Activated CD4-positive, alpha-beta T cell treated with anti-CD3 and anti-CD28 coated beads, Interleukin-2, amount 10 ng/mL, durations not matched to agents 24 days and 14 days (primary cell): ENCODE measurements at places on chromosomes 12 and 14. TPM values are rescaled to one million over a fixed set of nuclear protein-coding genes. Genes with fewer than 3 reads are reported as not detected.

The TAS2R46 gene
- 1.3 and 2.2 TPM in 2 replicates for total RNA-seq

The RTL1 gene
- not detected in 2 replicates for total RNA-seq

The SLC5A8 gene
- not detected in 2 replicates for total RNA-seq

The FBLN5 gene
- total RNA-seq, result 0.68 and 1.3 TPM in 2 replicates

The AGAP2 gene
- total RNA-seq, result 27.1 and 28.2 TPM in 2 replicates

The NEUROD4 gene
- not detected in 2 replicates for total RNA-seq

The TCP11L2 gene
- 3.2 and 4.5 TPM in 2 replicates for total RNA-seq

The RASSF9 gene
- total RNA-seq, result not detected in 2 replicates

The TESPA1 gene
- total RNA-seq, result 164 and 168 TPM in 2 replicates

The GDF3 gene
- not detected in 2 replicates for total RNA-seq

The EIF2S3B gene
- total RNA-seq, result 0.62 and 0.98 TPM in 2 replicates

The KLRC2 gene
- total RNA-seq, result not detected in 2 replicates

The SPIC gene
- total RNA-seq, result not detected in 2 replicates

- DNase-seq, result peak; percentile 79
These were observed 45.4 kb downstream of the DCAF5 start for GRCh38 chr14:69107407-69108003.

- peak; percentile 82 for DNase-seq
These were observed 1.1 kb upstream of the PRKAG1 start for GRCh38 chr12:49019443-49020324.

DNA sequence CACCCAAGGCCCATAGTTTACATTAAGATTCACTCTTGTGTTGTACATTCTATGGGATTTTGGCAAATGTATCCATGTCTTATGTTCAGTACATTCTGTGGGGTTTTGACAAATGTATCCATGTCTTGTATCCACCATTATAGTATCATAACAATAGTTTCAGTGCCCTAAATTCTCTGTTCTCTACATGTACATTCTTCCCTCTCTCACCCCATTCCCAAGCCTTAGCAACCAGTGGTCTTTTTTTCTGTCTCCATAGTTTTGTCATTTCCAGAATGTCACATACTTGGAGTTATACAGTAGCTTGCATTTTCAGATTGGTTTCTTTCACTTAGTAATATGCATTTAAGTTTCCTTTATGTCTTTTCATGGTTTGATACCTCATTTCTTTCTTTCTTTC, 6.7 kb downstream of the TOGARAM1 start:
- DNase-seq, result no peak

- no peak for DNase-seq
These were observed 22.6 kb upstream of the IRF2BPL start for GRCh38 chr14:77051116-77051515.

GRCh38 chr12:111072299-111072698, 151.9 kb upstream of the MYL2 start:
- no peak for DNase-seq

- no peak for DNase-seq
These were observed 77.4 kb upstream of the GALNT9 start for GRCh38 chr12:132406493-132407450.

DNA sequence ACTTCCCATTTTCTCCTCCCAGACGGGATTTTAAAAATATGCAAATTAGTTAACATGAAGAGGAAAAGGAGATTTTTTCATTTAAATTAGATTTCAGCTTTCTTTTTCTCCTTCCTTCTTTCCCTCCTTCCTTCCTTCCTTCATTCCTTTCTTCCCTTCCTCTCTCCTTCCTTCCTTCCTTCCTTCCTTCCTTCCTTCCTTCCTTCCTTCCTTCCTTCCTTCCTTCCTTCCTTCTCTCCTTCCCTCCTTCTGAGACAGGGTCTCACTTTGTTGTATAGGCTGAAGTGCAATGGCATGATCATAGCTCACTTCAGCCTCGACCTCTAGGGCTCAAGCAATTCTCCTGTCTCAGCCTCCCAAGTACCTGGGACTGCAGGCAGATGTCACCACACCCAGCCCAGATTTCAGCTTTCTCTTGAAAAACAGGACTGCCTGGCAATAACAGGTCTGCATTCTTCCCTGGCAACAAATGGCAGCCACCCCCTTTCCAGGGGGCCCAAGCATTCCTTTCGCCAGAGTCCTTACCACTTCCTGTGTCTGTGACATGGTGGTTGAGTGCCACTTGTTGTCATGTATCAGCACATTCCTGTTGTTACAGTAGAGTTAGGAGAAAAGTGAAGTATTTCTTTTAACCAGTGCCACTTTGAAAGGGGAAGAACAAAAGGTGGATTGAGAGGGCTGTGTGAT, 119.1 kb downstream of the PTPN11 start:
- no peak for DNase-seq

- DNase-seq, result peak; percentile 51
These were observed 7.9 kb upstream of the IL26 start for GRCh38 chr12:68233498-68233897.

DNA sequence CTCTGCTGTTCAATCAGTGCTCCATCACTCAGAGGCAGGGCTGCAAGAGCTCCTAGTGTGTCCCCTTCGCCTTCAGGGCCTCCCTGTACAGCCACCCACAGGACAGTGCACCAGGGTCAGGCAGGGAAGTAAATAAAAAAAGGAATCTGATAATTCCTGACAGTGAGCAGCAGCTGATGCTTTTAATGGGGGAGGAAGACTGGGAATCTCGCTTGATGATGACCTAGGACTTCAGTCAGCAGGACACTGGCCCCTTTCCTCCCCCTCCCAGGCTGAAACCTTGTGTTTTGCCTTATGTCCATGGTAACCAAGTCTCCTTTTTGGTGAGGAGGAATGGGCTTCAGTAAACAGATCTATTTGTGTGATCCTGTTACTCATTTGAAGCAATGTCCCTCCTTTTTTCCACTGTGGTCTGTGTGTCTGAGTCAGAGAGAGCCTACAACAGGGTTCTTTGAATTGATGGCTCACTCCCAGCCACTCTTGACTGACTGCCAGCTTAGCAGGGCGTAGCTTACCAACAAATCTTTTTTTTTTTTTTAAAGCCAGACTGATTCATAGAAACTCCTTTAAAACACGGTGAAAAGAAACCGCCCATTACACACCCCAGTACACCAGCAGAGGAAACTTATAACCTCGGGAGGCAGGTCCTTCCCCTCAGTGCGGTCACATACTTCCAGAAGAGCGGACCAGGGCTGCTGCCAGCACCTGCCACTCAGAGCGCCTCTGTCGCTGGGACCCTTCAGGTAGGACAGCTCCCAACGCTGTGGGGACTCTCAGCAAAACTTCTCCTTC, at the start of gene EMP1:
EMP1 (plus strand) TSS at position 597 of the 792 bp plus-strand sequence. CDS start 14,785 bp downstream, outside the sequence.
- DNase-seq, result peak; percentile 90

DNA sequence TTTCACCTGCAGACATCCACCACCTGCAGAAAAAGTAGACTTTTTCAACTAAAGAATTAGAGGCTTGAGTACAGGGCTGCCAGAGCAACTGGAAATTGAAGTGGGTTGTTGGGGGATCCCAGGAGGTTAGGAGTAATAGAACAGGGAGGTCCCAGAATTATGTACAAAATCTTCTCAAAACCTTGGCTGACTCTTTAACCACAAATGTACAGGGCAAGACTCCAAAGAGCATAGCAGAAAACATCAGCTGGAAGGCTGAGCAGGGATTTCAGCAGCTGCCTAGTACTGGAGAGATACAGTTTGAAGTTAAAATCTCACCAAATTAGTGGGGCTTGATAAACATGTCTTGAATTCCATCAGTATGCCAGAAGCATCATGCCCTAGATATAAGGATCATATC, 191.6 kb downstream of the CRADD start:
- DNase-seq, result no peak

DNA sequence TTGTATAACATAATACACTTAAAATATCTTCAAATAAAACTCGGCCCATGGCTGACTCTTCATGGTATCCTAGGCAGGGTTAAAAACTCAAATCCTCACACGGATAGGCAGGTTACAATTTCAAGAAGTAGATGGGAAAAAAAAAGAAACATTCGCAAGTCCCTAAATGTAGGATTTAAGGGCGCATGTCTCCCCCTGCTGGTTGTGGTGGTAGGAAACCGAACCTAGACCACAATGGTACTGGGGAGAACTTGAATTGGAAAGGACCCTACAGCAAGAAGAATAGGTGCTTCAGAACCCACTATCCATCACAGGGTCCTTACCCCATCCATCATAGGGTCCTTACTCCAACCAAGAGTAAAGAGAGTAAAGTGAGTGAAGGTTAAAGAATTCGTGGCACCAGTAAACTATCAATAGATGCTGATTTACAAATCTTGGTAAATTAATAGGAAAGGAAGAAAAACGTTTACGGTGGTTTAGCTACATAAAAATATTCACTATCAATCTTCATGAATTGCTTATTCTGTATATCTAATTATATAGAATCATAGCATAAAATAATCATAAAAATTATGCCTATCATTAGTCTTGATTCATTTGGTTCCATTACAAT, 3.3 kb upstream of the CIPC start:
- DNase-seq, result peak; percentile 93

GRCh38 chr14:68768316-68768715, 24.6 kb downstream of the ZFP36L1 start:
- no peak for DNase-seq

- no peak for DNase-seq
These were observed 203.7 kb downstream of the ETV6 start for GRCh38 chr12:11853126-11853525.

DNA sequence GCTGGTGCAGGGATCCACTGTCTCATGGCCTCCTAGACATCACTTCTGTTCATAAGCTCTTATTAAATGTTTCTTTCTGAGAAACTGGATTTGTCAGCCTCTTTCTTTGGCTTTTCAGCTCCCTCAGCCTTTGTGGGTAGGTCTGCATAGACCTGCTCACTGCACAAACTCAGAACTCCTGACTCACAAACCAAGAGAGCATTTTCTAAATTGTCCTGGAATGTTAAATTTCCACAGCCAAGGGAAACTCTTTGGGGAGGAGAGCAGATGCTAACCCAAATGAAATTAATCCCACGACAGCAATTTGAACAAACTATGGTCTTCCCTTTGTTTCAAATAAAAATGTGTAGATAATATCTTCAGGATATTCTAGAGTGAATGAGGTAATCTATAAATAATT, 19.5 kb upstream of the CERS5 start:
- DNase-seq, result no peak

GRCh38 chr12:115736360-115736759, 541.1 kb downstream of the MED13L start:
- no peak for DNase-seq

DNA sequence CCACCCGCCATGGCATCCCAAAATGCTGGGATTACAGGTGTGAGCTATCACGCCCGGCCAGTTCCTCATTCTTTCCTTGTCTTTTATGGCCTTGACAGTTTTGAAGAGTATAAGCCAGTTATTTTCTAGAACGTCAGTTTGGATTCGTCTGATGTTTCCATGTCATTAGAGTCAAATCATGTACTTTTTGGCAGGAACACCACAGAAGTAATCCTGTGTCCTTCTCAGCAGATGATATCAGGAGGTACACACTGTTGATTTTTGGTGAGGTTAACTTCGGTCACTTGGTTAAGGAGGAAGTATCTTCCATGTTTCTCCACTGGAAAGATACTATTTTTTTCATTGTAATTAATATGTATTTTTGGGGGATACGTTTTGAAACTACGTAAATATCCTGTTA, 25.1 kb upstream of the VPS33A start:
- no peak for DNase-seq

DNA sequence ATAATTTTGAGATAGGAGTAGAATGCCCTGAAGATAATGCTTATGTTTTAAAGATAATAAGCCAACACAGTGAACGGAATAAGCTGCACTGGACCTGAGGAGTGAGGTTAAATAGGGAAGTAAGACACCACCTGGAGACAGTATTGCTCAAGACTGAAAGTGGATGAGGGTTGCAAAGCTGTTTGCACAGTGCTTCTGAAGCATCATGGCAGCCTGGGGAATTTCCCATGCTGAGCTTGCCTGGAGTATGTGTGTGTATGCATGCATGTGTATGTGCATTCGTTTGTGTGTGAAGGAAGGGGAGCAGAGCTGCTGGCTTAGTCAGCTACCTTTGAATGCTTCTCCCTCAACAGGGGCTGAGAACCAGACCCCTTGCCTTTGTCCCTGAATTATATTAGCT, 35.8 kb downstream of the BHLHE41 start:
- no peak for DNase-seq

GRCh38 chr12:82893896-82894295, 207.2 kb downstream of the TMTC2 start:
- no peak for DNase-seq

DNA sequence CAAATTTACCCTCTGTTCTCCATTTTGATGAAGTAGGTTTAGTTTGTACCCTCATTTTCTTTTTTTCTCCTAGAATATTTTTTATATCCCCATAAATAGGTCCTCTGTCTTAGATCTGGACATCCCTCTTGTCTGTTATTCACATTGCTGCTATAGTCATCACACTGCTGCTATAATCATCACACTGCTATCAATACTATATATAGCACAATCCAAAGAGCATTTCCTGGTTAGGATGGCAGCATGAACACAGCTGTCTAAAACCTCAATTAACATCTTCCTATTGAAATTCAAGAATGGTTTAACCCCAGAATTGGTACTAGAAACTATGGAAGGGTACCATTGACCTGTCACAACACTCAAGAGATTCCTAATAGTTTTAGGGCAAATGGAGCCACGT, 27.6 kb upstream of the CCDC91 start:
- no peak for DNase-seq

DNA sequence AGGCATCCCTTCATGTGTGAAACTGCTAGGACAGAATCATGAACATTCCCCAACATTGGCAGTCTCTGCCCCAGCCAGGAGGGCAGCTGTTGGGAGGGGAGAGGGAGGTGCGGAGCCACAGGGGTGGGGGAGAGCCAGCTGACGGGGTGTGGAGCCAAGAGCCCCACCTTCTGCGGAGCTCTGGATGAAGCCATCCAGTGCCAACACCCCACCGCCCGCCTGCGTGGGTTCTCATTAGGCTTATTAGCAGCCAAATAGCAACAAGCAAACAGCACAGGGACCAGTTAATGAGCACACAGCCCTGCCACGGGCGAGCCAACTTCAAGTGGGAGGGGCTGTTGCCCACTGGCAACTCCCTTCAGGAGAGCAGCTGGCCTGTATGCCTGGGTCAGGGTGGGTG, 12.1 kb downstream of the LTBP2 start:
- no peak for DNase-seq

GRCh38 chr12:5272018-5272785, 159.7 kb upstream of the NTF3 start:
- no peak for DNase-seq

GRCh38 chr12:123948401-123948795, 24.2 kb downstream of the CCDC92 start:
- DNase-seq, result no peak

DNA sequence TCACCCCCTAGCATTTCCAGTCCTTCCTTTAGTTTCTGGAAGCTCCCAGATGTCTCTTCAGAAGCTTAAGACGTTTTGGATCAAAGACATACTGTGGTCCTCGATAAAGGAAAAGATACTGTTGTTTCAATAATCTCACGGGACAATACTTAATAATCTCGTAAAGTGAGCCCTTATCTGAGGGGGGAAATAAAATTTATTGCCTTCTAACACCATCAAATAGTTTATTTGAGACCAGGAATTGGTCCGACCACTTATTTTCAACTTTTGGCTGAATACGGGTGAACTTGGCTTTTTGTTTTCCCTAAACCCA, 640 bp upstream of the G2E3 start:
- no peak for DNase-seq

DNA sequence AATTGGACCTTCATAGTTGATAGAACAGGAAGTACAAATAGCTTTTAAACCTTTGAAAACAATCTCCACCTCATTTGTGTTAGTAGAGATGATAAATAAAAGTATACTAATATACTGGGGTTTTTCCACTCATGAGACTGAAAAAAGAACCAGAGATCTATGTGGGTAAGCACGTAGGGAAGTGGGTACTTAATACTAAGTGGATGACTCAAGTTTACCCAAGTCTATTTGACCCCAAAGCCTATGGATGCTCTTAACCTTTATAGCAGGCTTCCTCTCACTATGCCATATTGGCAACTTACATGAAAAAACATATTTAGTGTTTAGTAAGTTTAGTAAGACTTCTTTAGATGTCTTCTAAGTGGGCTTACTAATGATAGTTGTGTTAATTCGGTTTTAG, 49.2 kb upstream of the CHPT1 start:
- DNase-seq, result no peak
